ENCODE measurements at places on chromosomes 2 and 18. TPM values are rescaled to one million over a fixed set of nuclear protein-coding genes. Genes with fewer than 3 reads are reported as not detected.

Gene IMPACT
- polyA plus RNA-seq: 10.7 TPM

Gene CENPA
- 0.19 TPM for polyA plus RNA-seq

Gene EFR3B
- 0.49 TPM for polyA plus RNA-seq

Gene UGT1A9
- not detected for polyA plus RNA-seq

Gene PFN4
- polyA plus RNA-seq: 0.46 TPM

Gene CYTIP
- polyA plus RNA-seq: 8.1 TPM

Gene LRP2
- polyA plus RNA-seq: 1.2 TPM

Gene C1QL2
- polyA plus RNA-seq: not detected

Gene GREB1L
- polyA plus RNA-seq: 4.5 TPM

Gene ALK
- 1.0 TPM for polyA plus RNA-seq

Gene GCKR
- not detected for polyA plus RNA-seq

Gene REG1B
- polyA plus RNA-seq: 17.0 TPM

Gene RND3
- 65.0 TPM for polyA plus RNA-seq

Gene RGPD5
- polyA plus RNA-seq: 6.6 TPM

Gene SERPINB7
- polyA plus RNA-seq: 2.5 TPM

Gene CHCHD5
- polyA plus RNA-seq: 37.1 TPM

Gene TCF4
- 6.7 TPM for polyA plus RNA-seq

Gene SOCS6
- polyA plus RNA-seq: 4.0 TPM

Gene GBX2
- not detected for polyA plus RNA-seq

Gene SH3BP4
- 7.1 TPM for polyA plus RNA-seq

Gene OTOS
- not detected for polyA plus RNA-seq

Measured in adipose tissue (tissue), 3 donors.